ENCODE measurements at places on chromosomes 2 and 18.

- DNase-seq, result no peak
Measured at GRCh38 chr2:190789074-190790004, 91.3 kb upstream of the GLS start.

GRCh38 chr2:30775833-30776232 is 31.4 kb downstream of the CAPN13 start:
- no peak for DNase-seq

DNA sequence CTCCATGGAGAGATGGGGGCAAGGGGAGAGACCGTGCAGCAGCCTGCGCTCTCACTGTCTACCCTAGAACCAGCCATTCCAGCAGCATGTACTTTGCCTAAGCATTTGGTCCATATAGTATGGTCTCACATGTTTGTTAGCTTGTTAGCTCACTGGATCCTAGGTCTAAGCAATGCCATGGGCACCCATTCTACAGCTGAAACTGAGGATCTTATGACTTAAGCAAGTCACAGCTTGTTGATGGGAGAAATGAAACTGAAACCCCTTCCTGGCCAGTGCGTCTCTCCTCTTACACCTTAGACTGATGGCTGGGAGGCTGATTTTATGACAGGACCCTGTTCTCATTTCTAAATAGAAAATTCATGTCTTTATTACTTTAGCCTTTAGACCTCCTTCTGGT is 90.1 kb downstream of the EPAS1 start:
- no peak for DNase-seq

GRCh38 chr2:149038442-149039212 is at the start of gene LYPD6B:
TSS of gene LYPD6B (plus strand) at chr2:149038699. CDS start at chr2:149130949, 92,250 bp downstream.
- no peak for DNase-seq

- no peak for DNase-seq
Measured at GRCh38 chr2:213265679-213266078, 18.6 kb upstream of the SPAG16 start.

DNA sequence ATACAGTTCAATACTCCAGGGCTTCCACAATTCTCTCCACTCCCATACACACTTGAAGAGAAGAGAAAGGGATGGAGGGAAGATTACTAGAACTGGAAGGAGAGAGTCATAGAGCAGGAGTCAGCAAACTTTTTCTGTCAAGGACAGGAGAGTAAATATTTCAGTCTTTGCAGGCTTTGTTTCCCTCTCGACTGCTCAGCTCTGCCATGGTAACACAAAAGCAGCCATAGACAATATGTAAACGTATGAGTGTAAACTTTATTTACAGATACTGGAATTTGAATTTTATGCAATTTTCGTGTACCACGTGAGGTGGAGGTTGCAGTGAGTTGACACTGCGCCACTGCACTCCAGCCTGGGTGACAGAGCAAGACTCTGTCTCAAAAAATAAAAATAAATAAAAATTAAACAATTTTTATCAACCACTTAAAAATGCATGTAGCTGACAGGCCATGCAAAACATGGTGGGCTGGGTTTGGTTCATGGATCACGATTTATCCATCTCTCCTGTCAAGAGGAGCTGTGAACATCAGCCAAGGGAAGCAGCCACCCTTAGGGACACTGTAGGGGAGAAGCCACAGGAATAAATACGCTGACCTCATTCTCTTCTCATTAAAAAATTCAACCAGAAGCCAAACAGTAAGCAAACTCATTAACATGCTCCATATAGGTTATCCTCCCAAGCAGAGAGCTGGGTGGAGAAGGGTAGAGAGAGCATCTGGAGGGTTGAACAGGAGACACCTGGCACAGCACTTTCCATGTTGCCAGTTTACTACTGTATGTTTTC is 266.4 kb upstream of the FN1 start:
- no peak for DNase-seq

GRCh38 chr2:160489111-160489510 is 4.5 kb downstream of the RBMS1 start:
- DNase-seq, result no peak

DNA sequence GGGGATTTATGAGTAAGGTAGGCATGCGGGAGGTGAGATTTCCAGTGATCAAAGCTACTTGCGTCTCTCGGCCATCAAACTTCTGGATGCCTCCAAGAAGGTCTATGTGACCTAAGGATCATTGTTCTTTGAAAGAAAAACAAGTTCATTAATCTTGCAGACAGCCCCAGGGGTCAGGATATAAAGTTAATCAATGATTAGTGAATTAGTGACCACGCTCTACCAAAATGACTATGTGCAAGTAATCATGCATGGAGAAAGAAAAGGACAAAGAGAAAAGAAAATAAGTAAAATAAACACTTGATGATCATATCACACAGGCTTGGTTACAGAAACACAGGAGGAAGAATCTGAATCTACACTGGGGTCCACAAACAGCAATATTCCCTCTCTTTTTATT is 42.5 kb upstream of the BCL11A start:
- no peak for DNase-seq

DNA sequence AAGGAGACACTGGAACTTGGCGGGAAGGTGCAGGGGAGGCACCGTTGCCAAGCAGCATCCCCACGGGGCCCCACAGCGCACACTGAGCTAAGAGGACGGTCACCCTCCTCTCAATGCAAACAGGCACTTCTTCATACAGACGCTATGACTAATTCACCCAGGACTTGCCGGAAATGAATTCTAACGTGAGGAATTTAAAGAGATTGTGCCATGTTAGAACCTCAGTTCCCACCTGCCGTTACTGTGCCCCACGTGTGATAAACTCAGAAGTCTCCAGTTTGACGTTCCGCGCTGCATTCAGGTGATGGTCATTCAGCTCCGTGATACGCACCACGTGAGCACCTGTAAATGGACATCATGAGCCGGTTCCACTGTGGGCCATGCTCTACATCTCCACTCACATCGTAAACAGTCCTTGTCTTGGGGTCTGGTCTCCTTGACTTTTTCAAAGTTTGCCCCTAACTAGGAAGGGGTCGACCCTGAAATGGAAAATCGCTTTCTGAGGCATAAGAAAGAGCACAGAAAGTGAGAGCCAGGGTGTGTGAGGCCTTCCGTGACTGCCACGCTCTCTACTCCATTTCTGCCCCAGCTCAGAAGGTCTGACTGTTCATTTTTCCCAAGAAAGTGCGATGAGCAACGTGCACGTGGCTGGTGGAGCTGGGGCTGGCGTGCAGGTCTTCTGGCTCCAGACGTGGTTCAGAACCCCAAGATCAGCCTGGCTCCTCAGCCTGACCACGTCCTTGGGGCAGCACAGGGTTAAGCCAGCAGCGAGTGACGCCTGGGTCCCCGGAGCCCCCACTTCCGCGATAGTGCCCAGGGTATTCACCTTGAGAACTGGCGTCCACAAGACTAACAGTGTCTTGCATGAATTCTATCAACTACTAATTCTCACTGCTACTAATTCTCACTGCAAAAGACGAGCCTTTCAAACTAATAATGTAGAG is 35.1 kb downstream of the TMEM18 start:
- no peak for DNase-seq

DNA sequence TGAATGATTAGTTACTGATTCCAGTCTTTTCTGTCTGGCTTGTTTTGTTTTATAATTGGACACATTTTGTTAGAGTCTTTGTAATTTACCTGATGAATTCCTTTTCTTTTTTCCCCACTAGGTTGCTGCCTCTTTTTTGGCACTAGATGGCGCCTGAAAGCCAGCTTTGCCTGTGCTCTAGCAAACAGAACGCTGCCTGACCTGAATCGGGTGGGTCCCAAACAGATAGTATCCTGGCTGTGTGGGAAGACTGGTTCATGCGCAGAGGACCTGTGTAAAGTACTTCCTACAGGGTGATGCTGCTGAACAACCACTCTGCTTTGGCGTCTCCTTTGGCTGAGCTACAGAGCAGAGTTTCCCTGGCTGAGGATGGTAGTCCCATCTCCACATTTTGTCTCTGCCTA is 288.2 kb downstream of the IKZF2 start:
- DNase-seq, result no peak

GRCh38 chr18:57771626-57772025 is 31.5 kb downstream of the ATP8B1 start:
- no peak for DNase-seq

GRCh38 chr2:14583059-14583458 is 49.5 kb upstream of the LRATD1 start:
- DNase-seq, result no peak

GRCh38 chr2:159903443-159904126 is 105.6 kb upstream of the CD302 start:
- peak; percentile 29 for DNase-seq

DNA sequence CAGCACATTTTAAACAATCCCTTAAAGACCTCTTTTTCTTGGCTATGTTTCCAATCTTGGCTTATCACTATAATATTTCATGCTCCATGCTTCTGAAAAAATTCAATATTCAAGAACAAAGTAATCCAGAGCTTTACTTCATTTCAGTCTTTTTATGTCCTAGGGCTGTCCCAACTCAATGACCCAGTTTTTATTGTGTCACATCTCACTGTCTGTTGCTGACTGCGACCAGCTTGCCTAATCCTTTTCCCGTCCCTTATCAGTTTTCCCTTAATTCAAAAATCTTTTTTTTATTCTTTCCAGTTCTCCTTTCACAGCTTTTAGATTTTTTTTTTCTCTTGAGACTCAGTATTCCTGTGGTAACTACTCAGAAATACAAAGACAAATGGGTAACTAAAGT is 10.2 kb downstream of the TMEM17 start:
- DNase-seq, result no peak

DNA sequence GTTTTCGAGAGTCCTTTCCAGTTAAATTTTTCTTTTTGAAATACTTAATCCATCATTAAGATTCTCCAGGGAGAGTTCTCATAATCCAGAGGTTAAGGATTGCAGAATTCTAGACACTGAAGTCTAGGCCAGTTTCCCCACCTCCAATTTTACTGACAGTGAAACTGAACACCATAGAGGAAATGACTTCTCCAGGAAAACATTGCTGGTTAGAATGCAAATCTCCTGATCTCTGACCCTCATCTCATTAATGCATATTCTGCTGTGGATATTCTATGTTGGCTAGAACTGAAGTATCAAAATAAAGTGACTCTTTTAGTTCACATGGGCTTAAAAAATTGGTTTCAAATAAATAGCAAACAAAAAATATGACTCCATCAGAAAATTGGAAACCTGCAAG is 105.8 kb upstream of the UGP2 start:
- DNase-seq, result no peak

DNA sequence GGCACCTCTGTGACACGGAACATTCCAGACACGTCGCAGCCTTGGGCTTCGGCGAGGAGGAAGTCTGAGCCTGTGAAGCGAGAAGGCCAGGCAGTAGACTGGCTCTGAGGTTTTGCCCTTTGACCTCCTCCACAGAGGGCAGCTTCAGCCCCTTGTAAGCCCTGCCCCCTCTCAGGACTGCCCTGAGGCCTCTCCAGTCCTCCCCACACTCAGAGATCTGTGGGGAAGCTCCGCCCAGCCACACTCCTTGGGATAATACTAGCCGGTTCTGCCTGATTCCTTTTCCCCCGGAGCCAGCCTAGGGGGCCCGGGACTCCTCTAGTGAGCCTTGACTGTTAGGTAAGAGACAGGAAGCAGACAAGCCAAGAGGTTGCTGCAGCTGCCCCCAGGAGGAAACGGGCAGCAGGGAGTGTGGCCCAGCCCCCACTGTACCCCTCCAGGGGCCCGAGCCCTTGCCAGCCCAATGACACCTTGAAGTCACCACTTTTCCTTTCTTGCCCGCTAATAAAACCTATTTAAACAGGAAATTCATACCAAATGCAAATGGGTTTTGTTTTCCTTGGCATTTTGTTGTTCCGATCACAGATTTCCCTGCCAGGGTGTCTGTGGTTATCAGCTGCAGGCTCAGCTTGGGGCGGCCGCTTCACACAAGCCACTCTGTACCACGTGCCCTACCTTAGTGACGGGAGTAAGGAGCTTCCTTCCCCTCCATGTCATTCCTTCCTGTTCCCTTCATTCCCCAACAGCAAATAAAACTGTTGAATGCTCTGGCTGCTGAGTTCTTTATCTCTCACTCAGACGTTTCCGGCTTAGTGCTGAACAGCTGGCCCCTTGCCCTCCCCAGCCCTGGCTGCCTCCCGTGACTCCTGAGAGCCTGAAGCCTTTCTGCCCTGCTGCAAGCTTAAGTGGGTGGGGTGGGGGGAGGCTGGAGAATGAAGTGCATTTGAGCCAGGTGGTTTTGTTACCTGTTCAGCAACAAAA is 124.7 kb downstream of the CABLES1 start:
- DNase-seq, result no peak

DNA sequence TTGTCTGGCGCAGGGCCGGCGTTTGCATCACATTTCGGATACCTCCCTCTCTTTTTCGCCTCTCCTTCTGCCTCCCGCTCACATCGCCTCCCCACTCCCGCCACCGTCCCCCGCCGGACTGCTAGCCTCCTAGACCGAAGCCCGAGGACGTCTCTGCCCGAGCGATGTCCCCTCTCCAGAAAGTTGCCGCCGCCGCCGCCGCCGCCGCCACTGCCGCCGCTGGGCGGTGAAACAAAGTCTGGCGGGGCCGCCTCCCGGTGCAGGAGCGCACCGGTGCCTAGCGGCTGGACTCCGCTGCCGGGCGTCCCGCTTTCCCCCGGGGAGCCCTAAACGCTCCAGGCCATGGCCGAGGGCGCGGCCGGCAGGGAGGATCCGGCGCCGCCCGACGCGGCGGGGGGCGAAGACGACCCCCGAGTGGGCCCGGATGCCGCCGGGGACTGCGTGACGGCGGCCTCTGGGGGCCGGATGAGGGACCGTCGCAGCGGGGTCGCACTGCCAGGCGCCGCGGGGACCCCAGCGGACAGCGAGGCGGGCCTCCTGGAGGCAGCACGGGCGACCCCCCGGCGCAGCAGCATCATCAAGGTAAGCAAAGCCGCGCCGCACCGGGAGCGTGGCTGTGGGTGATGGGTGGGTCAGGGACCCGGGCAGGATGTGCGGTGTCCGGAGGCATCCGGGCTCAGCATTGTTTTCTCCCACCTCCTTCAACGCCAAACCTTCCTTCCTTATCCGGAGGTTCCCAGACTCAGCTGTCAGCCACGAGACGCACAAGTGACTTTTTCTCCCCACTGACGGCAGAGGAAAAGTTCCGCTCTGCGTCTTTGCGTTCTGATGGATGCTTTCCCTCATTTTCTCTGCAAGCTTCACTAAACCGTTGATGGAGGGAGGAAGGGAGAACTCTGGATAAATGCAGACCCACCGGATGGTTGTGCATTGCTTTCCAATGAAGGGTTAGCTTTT is 643 bp downstream of the PLCL1 start:
- DNase-seq, result no peak

- no peak for DNase-seq
Measured at GRCh38 chr2:128710729-128711128, 392.1 kb upstream of the HS6ST1 start.

DNA sequence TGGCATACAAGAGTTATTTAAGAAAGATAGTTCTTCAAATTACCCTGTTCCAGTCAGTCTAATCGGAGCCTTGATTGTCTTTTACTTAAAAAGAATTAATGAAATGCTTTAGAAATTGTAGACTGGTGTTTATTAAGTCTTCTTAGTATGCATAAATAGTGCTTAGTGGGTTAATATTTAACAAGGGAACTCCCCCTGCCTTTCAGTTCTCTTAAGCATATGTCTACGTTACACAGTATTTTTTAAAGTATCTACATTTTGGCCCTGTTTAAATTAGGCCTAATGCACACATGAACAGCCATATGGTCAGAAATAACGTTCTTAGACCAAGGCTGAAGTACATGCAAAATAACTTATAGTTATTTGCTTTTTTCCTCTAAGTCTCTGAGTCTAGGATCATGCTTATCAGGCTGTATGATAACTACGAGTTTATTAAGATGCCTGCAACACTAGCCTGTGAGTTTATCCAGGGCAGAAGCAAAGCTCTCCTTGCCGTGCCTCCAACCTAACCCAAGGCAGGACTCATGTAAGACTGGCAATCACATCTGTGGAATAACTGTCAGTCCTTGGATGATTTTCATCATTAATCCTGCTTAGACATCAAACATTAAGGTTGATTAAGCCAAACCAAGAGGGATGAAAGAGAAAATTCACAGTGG is 6.7 kb downstream of the BCL2 start:
- DNase-seq, result no peak

All from activated CD4-positive, alpha-beta T cell treated with anti-CD3 and anti-CD28 coated beads for 24 hours (primary cell).